ENCODE measurements at places on chromosomes 16 and 17. TPM values are rescaled to one million over a fixed set of nuclear protein-coding genes. Genes with fewer than 3 reads are reported as not detected.

Gene ESRP2
- total RNA-seq, result 45.6 TPM

Gene TSPAN10
- total RNA-seq, result 0.48 TPM

Gene MYBBP1A
- total RNA-seq, result 84.8 TPM

Gene FOXJ1
- total RNA-seq, result not detected

Gene HOXB6
- total RNA-seq, result 0.21 TPM

Gene USP31
- 13.2 TPM for total RNA-seq

Gene PAFAH1B1
- total RNA-seq, result 79.3 TPM

Gene NRN1L
- not detected for total RNA-seq

Gene DNAI2
- not detected for total RNA-seq

Gene CHCT1
- total RNA-seq, result 0.48 TPM

Gene XAF1
- 0.43 TPM for total RNA-seq
